ENCODE measurements at places on chromosomes 13 and 19.
A peak's percentile ranks its signal among the peaks of the same experiment; 100 is the strongest.

- DNase-seq, result no peak
Measured at GRCh38 chr19:30895946-30896345, 453.3 kb downstream of the TSHZ3 start.

DNA sequence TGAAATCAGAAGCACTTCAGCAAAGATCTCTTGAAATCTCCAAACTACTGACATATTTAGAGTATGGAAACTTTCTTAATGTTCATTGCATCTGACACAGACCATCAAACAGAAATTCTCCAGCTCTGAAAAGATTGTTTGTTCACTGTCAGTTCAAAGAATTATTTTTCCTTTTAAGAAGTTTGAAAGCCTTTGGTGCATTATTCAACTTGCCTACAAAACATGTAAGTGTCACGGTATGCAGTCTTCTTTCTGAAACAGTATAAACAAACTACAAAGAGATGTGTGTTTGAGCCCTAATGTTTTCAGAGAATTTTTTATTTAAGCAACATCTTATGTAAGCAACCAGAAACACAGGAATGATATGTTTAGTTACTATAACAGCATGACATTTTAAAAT, 125.4 kb downstream of the FGF14 start:
- no peak for DNase-seq

GRCh38 chr13:68078469-68078868, 848.3 kb upstream of the PCDH9 start:
- no peak for DNase-seq

DNA sequence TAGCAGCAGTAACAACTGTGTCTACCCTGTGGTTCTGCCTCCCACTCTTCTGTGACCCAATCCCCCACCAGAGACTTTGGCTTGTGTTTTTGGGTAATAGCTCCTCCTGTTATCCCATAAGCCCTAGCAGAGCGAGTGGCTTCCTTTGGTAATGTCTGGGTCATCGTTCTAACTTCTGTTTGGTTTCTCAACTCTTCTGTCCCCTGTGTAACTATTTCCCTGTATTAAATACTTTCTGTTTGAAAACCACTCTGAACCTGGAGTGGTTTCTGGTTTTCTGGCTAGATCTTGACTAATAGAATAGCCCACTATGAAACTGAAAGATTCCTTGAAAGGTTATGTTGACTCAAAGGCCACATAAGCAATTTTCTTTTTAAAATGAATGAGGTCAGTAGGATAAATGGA, 350.0 kb downstream of the DCT start:
- DNase-seq, result no peak

DNA sequence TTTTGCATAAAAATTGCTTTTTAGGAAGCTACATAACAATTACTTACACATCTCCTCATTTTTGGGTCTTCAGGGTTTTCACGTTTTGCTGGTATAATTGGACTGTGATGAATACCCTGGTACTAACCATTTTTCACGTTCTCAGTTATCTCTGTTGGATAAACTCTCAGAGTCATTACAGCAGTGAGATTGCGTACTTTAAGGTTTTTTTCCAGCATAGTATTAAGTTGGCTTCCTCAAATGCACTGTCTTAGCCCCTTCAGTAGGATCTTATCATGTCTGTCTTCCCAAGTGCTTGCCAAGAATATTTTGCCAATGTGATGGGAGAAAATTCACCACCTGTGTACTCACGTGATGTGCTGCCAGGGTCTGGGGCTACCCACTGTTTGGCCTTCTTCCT, 342.5 kb downstream of the TEX29 start:
- DNase-seq, result no peak

GRCh38 chr19:42250666-42251531, 4.0 kb downstream of the ERF start:
- peak; percentile 48 for DNase-seq

GRCh38 chr13:112187527-112188297, 120.8 kb downstream of the SOX1 start:
- no peak for DNase-seq

- no peak for DNase-seq
Measured at GRCh38 chr13:32811297-32811800, 204.9 kb upstream of the KL start.

DNA sequence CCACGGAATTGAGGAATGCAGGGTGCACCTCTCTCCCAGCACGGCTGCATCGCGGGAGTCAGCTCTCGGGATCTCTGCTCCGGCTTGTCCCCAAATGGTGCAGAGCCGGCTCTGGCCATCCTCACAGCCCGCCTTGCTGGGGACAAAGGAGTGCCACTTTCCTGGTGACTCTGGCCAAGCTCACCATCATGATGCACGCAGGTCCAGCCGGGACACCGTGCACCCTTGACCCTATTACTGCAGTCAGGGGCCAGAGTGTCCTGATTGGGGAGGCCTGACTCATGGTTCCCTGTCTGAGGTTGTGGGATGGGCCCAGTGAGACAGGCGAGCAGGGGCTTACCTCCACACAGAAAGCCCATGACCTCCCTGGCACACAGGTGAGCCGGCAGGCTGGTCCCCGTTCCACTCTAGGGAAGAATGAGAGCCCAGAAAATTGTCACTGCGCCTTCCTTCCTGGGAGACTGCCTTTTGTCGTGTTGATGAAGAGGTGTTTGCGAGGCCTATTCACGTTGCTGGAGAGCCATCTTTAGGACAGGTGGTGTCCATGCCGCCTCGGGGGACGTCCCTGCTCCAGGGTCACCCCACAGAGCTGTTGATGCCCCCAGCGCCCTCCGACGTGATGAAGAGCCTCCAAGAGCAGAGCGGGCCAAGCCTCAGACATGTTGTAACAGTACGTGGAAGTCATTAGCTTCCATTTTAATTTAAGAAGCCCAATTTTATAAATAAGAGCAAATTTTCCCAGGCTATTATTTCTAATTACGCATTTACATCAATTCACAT, 18.5 kb upstream of the VSTM2B start:
- no peak for DNase-seq
